Stimulated activated memory B cell treated with anti-CD40 and anti-IgM and Interleukin-4, amounts not matched to agents 10 μg/mL and 1 μg/mL and 100 μg/mL, for 72 hours (primary cell): ENCODE measurements at places on chromosomes 7 and 10.

DNA sequence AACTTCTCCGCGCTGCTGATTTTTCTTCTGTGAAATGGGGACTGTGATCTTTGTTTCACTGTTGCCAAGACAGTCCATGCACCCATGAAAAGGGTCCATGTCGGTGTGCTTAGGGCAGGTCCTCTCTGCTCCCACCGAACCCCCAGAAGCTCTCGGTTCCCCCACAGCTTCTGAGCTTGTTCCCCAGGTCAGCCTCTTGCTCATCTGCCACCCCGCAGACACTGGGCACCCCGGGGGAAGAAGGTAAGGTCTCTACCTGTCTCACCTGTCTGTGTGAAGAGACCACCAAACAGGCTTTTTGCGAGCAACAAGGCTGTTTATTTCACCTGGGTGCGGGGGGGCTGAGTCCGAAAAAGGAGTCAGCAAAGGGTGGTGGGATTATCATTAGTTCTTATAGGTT lies 66.2 kb upstream of the NANOS1 start:
- ATAC-seq: no peak

- ATAC-seq: no peak
Measured at GRCh38 chr7:105261689-105262088, 127.0 kb downstream of the SRPK2 start.

- ATAC-seq: no peak
Measured at GRCh38 chr7:134465491-134465890, 6.6 kb upstream of the AKR1B1 start.

GRCh38 chr10:69324583-69324982 lies 46.3 kb downstream of the HK1 start:
- ATAC-seq: no peak

- no peak for ATAC-seq
Measured at GRCh38 chr7:25947669-25948516, 204.1 kb upstream of the NFE2L3 start.

GRCh38 chr7:22601812-22602565 lies 102.0 kb upstream of the STEAP1B start:
- ATAC-seq: no peak

GRCh38 chr7:155832581-155832981 lies 20.3 kb upstream of the SHH start:
- ATAC-seq: no peak

DNA sequence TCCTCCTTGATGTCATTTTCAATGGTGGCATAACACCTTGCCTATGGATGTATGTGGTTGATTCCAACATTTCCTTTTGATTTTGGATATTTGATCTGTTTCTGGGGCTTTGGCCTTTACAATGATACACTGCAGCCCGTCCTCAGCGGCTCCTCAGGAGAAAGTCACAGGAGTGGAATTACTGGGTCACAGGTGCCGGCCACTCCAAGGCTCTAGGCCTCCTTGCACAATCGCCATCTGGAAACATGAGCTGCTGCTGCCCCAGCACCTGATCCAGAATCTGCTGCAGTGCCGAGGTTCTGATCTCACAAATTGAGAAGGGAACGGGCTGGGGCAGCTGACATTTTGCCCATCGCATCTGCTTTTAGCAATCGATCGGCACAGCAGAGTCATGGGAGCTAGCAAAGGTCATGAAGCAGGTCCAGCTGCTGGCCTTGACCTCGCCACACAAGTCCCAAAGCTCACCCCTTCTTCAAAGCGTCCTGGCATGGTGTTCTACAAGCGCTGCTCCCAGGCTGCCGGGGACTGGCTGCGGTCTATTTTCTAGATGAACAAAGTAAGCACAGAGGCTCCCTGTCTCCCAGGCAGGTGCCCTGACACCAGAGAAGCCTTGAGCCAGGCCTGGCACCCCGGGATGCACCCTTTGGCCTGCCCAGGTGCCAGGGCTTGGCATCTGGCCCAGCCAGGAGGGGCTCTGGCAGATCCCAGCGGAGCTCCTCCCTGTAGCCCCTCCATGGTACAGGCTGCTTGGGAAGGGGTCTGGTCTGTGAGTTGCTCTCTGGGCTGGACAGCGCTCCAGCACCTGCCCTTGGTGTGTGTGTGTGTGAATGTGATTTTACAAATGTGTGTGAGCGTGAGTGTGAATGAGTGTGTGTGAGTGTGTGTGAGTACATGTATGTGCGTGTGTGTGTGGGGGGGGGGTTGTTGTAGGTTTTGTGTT lies 201.8 kb downstream of the GLRX3 start:
- no peak for ATAC-seq

GRCh38 chr7:154656618-154657017 lies 346.3 kb downstream of the PAXIP1 start:
- ATAC-seq: no peak

- no peak for ATAC-seq
Measured at GRCh38 chr10:11404901-11405300, 206.5 kb downstream of the USP6NL start.

GRCh38 chr10:128095753-128096469 lies 30.3 kb downstream of the MKI67 start:
- ATAC-seq: no peak

- ATAC-seq: no peak
Measured at GRCh38 chr10:22893781-22894180, 34.1 kb upstream of the ARMC3 start.

GRCh38 chr10:109977382-109977806 lies 30.4 kb upstream of the ADD3 start:
- ATAC-seq: no peak

- no peak for ATAC-seq
Measured at GRCh38 chr7:141288626-141289025, 214.8 kb downstream of the TMEM178B start.

- no peak for ATAC-seq
Measured at GRCh38 chr7:88090671-88091070, 129.2 kb downstream of the SRI start.

DNA sequence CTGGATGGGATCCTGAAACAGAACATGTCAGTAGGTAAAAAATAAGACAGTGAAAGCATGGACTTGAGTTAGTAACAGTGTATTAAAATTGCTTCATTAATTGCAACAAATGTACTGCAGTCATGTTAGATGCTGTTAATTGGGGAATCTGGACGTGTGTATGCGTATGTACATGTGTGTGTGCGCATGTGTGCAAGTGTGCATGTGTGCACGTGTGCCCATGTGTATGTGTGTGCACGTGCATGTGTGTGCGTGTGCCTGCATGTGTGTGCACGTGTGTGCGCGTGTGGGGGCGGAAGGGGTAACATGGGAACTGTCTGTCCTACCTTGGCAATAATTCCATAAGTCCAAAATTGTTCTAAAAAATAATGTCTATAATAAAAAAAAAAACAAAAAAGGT lies 67.3 kb downstream of the SMURF1 start:
- ATAC-seq: no peak

DNA sequence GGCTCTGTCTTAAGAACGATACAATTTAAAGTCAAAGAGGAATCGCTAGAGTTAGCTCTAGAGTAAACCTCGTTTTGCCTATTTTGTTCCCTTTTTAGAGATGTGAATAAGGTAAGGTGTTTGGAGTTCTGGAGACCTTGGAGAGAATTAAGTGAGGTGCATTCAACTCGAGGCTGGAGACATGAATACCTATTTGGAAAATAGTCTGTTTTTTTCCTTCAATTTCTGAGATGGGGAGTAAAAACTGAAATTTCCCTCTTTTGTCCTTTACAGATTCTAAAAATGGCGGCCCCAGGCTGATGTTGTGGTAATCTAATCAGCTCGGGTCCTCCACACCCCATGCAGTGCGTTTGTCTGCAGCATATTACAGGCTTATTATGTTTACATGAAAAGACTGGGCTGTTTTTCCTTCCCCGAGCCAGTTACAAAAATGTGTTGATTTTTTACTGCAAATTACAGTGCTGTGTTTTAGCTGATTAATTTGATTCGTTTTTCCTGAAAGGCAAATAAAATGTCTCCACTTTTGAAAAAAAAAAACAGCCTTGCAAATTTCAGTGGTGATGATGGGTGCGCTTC lies 1.5 kb downstream of the KMT2E start:
- no peak for ATAC-seq

DNA sequence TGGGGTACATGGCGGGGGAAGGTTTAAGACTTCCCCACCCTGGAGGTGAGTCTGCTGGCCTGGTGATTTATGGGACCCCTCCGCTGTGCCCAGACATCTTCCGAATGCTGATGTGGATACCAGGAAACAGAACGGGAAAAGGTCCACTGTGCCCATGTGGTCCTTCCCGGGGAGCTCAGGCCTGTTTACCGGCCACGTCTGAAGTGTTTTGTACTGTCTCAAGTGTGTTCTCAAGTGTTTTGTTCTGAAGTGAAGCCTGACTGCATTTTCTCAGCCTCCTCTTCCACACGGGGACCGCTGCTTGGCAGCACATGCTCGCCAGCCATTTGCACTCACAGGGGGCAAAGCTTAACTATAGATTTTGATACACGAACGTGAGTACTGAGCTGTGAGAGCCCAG lies 127.2 kb downstream of the TEX36 start:
- ATAC-seq: no peak

GRCh38 chr7:35355199-35355598 lies 101.3 kb upstream of the TBX20 start:
- no peak for ATAC-seq

- ATAC-seq: no peak
Measured at GRCh38 chr7:636396-636795, 90.1 kb upstream of the DNAAF5 start.

GRCh38 chr10:131816941-131817700 lies 83.7 kb upstream of the PPP2R2D start:
- ATAC-seq: no peak

- ATAC-seq: no peak
Measured at GRCh38 chr10:43252783-43253341, 14.0 kb downstream of the RASGEF1A start.

GRCh38 chr7:105987046-105987445 lies 24.0 kb downstream of the CDHR3 start:
- no peak for ATAC-seq

DNA sequence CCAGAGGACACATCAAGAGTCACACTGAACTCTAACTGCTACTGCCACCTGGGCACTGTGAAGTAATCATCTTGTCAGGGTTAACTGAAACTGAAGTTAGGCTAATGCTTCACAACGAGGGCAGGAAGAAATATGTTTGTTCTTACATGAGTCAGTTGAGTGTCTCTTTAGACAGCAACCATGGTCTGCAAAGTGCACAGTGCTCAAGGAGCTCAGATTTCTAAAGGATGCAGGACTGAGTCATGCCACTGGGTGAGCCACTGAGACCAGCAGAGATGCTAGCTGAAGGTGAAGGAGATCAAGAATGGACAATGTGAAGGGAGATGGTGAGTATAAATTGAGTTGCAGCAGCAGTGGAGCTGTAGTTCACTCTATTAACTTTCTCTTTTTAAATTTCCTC lies 76.0 kb upstream of the CTTNBP2 start:
- ATAC-seq: no peak

GRCh38 chr7:706721-707120 lies 19.8 kb upstream of the DNAAF5 start:
- ATAC-seq: no peak

GRCh38 chr7:25196132-25196896 lies 32.0 kb downstream of the NPVF start:
- ATAC-seq: no peak

DNA sequence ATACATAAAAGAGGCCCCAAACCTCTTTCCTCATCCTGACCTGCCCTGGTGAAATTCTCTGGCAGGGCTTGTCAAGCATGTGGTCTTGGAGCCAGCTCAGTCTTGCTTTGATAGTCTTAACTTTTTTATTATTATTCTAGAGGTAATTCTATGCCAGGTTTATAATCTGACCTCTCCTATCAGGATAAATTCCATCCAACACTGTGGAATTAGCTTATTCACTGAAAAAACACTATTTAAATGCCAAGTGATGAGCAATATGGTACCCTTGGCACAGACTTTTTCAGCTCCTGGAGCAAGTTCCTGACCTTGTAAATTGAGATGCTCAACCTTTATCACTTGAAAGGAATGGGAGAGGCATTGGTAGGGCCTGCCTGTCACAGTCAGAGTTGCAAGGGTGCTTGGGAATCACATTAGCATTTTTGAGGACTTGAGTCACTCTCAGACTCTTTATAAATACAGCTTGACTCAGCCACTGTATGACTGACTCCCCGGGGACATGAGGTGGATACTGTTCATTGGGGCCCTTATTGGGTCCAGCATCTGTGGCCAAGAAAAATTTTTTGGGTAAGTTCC lies at the start of gene CPA4:
CPA4 (plus strand) TSS at position 480 of the 576 bp plus-strand sequence; CDS start at position 500, 20 bp downstream.
- no peak for ATAC-seq

DNA sequence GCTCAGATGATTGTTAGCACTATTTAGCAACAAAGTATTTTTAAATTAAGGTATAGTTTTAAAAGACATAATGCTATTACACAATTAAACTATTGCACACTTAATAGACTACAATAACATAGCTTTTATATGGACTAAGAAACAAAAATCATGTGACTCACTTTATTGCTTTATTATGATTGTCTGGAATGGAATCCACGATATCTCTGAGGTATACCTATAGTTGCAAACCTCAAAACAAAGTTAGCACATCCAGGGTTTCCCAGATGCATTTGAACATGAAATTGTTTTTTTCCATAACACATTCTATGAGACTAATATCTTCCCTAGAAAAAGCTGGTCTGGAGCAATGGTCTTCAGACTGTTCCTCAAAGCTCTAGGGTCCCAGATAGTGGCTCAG lies 18.3 kb upstream of the RPEL1 start:
- no peak for ATAC-seq

GRCh38 chr7:99943641-99944496 lies 14.4 kb upstream of the GJC3 start:
- no peak for ATAC-seq

DNA sequence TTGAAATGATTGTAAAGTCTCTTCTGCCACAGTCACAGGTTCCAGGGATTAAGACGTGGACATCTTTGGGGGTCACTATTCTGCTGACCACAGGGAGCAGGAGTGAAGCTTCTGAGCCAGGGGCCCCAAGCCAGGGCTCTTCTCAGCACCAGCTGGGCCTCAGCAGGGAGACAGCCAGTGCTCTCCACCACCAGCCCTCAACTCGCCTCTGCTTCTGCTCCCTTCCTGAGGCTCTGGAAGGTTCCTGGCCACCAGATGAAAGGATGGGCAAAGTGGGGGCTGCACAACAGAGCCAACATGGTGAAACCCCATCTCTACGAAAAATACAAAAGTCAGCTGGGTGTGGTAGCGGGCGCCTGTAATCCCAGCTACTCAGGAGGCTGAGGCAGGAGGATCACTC lies 11.2 kb upstream of the CRYGN start:
- no peak for ATAC-seq

- peak; percentile 48 for ATAC-seq
Measured at GRCh38 chr7:108452707-108453106, 3.5 kb downstream of the NRCAM start.

DNA sequence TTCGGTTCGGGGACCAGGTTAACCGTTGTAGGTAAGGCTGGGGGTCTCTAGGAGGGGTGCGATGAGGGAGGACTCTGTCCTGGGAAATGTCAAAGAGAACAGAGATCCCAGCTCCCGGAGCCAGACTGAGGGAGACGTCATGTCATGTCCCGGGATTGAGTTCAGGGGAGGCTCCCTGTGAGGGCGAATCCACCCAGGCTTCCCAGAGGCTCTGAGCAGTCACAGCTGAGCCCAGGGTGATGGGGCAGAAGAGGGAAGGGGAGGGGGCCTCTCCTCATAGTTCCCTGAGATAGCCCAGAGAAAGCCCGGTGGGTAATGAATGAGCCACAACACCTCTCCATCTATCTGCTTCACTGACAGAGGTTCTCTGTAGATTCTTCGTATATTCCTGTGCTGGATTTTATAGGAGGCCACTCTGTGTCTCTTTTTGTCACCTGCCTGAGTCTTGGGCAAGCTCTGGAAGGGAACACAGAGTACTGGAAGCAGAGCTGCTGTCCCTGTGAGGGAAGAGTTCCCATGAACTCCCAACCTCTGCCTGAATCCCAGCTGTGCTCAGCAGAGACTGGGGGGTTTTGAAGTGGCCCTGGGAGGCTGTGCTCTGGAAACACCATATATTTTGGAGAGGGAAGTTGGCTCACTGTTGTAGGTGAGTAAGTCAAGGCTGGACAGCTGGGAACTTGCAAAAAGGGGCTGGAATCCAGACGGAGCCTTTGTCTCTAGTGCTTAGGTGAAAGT lies 16.4 kb downstream of the PRSS2 start:
- no peak for ATAC-seq
